ENCODE measurements at places on chromosomes 1 and 21.

- DNase-seq, result no peak
Observed at GRCh38 chr1:51313268-51313852, 17.0 kb downstream of the TTC39A start.

GRCh38 chr1:202268032-202268431 is 73.7 kb downstream of the UBE2T start:
- no peak for DNase-seq

GRCh38 chr1:115377411-115377810 is 39.4 kb upstream of the NGF start:
- no peak for DNase-seq

GRCh38 chr21:14687268-14687625 is 141.1 kb upstream of the SAMSN1 start:
- no peak for DNase-seq

- DNase-seq, result no peak
Observed at GRCh38 chr1:3271866-3272265, 182.6 kb upstream of the ARHGEF16 start.

- no peak for DNase-seq
Observed at GRCh38 chr21:25564349-25564948, 42.8 kb downstream of the MRPL39 start.

- DNase-seq, result no peak
Observed at GRCh38 chr1:46087891-46088290, 44.5 kb downstream of the PIK3R3 start.

DNA sequence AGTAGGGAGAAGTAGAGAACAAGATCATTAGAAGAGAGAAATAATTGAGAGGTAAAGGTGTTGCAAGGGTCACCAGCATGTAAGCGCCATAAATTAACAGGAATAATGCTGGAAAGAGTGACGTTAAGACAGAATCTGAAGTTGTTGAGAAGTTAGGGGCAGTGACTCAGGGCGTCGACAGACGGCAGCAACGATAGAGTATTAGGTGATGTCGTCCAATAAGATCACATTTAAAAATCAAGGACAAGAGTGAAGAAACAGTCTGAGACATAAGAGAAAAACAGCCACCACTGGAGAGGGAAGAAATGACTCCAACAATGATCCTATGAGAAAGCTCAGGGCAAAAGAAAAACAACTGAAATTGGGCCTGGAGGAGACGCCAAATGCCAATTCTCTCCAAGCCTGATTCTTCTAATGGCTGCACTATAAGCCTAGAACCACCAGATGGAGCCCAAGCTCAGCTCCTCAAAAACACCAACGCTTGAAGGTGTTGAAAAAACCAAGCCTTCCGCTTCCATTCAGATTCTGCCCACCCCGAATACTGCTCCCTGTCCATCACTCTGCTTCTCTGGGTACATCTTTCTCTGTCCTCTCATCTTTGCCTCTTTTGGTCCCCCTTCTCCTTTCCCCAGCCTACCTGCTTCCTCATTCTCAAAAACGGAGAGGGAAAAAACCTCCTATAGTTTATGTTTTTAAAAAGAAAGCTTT is 70.0 kb downstream of the LUZP1 start:
- DNase-seq, result peak; percentile 36

DNA sequence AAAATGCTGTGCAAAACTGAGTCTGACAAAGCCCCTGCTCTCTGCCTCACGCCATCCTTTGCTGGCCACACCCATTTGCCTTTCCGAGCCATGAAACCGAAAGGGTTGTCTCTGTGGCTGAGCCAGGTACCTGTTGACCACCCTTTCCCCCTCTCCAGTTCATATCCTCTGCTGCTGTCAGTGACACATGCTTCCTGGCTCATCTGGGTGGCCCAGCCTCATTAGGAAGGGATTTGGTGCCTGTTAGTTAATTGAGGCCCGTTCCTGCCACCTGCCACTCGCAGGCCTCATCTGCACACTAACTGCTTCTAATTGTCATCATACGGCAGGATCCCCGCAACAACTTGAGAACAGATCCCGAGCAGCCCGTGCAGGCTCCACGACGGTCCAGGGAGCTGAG is 79.2 kb downstream of the OLIG1 start:
- no peak for DNase-seq

- no peak for DNase-seq
Observed at GRCh38 chr21:14474995-14475394, 71.1 kb downstream of the SAMSN1 start.

DNA sequence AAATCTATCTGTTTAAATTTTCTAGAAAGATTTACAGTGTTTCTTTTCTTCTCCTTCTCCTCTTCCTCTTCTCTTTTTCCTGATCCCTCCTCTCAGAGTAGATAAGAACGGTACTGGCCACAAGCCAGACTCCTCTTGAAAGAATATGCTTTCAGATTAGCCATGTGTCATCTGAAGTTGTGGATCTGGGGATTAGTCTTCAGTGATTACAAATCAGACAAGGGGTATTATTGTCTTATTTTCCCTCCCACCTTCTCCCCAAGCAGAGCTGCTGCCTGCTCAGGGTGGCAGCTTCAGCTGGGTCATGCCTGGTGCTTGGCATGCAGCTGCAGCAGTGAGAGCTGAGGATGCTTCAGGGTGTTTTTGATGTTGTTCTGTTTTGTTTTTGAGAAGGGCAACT is 42.7 kb downstream of the SGIP1 start:
- DNase-seq, result no peak

DNA sequence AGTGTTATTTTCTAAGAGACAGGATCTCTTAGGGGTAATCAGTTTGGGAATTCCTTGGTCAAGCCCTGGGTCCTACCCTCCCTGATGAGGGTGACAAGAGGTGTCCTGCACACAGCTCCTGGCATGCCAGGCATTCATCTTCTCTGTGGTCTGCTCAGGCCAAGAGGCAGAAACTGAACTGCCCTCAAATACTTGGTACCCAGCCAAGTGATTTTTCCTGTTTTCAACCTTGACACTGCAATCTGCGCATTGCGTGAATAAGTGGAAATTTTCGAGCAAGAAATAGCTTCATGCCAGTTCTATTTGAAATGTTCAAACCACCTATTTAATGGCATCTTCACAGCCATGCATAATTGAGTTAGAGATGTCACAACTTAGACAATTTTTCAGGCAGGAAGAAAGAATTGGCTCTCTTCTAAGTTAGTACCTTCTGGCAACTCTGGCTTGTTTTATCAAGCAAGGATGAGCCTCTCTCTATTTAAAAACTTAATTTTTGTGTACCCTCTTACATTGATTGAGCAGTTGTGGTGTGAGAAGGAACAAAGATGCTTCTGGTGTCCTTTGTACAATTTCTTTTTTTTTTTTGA is 27.0 kb downstream of the DNM3 start:
- no peak for DNase-seq

GRCh38 chr1:17045634-17046333 is 8.0 kb downstream of the SDHB start:
- DNase-seq, result no peak

GRCh38 chr1:211935448-211935970 is 99.8 kb downstream of the INTS7 start:
- no peak for DNase-seq

DNA sequence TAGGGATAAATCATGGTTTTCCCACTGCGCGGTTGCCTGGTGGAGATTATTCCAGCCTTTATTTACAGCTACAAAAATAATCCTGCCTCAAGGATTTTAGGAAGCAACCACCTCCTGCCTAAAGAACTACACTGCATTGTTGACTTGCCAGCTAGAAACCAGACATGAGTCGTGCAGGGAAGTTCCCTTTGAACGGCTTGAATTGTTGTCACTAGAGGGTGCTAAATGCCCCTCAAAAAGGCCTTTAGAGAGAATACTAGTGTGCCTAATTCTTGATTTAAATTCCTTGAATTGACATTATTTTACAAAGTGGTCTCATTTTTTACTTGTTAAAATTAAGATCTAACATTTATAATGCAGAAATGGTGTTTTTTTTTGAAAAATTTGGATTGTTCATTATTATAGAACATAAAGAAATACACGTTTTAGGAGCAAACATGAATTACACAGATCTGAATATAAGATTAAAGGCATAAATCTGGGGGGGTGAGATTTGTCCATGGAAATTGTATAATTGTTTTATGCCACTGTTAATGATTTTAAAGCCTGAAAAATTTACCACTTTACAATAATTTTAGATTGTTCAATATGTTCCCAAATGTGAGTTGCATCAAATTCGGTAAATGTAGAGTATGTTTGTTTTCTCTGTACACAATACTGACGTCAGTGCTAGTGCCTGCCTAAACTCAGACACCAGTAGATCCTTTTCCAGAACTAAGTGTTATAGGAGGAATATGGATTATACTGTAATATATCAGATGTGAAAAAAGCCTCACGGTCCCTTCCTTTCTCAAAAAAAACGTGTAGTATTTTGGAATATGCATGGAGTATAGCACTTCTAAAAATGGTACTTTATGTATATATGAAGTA is 7.6 kb upstream of the ERG start:
- DNase-seq, result no peak

GRCh38 chr1:112715264-112716053 is at the start of gene PPM1J:
PPM1J (minus strand) TSS chr1:112715332; CDS start chr1:112715301, 31 bp downstream.
- DNase-seq, result peak; percentile 95

DNA sequence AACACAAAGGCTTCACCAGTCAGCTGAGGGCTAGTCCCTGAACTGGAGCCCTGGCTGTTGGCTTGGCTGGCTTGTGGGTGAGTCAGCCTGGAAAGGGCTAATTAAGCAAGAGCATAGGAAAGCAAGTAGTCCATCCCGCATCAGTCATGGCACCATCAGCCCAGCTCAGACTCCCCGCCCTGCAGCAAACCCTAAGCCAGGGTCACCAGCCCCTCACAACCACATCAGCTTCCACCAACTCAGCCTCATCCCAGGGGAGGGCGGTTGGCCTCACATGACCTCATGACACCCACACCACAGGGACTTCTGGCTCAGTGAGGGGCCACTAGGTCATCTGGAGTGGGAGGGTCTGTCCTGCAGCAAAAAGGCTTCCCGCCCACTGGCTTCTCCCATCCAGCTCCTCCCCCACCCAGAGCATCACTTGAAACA is 7.0 kb upstream of the SPATC1L start:
- DNase-seq, result no peak

DNA sequence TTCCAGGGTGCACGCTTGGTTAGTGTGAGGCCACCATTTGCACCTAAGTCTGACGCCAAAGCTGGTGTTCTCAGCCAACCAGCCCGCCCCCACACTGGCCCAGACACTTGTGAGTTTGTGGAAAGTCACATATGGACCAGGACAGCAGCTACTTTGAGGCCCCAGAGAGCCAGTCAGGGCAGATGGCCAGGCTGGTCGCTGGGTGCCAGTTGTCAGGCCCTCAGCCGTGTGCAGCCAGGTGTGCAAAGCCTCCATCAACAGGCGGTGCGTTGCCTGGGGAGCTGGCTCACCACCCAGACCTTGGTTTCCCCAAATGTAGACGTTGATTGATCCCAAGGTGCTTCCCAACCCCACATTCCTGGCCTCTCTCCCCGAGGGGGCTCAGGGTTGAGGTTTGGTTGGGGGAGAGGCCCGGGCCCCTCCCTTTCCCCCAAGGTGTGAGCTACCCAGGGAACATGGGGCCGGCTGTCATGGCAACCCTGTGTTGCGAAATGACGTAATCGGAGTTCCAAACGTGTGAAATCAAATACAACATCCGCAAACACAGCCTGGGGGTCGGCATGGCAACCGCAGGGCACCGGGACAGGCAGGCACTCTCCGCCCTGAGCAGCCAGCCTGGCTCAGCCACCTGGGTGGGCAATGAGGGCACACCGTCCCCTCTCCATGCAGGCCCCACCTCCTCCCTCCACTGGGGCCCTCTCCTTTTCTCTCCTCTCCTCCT is 42.2 kb upstream of the WNT4 start:
- no peak for DNase-seq

DNA sequence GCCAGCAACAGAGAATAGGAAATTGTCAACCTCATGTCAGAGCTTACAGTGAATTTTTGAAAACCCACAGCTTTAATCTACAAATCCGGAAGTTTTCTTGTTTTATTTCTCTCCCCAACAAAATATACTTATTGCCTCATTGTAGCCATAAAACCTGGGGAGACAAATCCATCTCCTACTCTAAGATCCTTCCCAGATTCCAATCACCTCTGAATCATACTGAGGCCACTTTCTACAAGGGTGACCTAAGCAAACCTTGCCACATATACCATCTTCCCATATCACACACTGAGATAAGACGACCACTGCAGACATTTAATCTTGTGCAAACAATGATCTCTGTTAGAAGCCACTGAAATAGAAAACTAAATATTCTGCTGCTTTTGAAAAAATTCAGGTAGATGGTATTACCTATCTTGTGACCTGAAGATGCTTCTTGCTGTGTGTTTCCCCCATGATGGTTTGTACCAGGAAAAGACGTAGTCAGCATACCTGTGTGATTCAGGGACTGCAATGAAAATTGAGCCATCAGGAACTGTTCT is 171.5 kb upstream of the DUSP10 start:
- DNase-seq, result no peak

GRCh38 chr1:53811414-53811851 is 26.7 kb downstream of the NDC1 start:
- no peak for DNase-seq

GRCh38 chr1:239817801-239818200 is 273.9 kb upstream of the FMN2 start:
- no peak for DNase-seq

- DNase-seq, result no peak
Observed at GRCh38 chr1:40945491-40945973, 34.0 kb upstream of the CTPS1 start.

GRCh38 chr1:117664314-117664713 is 58.5 kb downstream of the TENT5C start:
- peak; percentile 24 for DNase-seq

- no peak for DNase-seq
Observed at GRCh38 chr21:20591284-20591683, 406.9 kb upstream of the NCAM2 start.

DNA sequence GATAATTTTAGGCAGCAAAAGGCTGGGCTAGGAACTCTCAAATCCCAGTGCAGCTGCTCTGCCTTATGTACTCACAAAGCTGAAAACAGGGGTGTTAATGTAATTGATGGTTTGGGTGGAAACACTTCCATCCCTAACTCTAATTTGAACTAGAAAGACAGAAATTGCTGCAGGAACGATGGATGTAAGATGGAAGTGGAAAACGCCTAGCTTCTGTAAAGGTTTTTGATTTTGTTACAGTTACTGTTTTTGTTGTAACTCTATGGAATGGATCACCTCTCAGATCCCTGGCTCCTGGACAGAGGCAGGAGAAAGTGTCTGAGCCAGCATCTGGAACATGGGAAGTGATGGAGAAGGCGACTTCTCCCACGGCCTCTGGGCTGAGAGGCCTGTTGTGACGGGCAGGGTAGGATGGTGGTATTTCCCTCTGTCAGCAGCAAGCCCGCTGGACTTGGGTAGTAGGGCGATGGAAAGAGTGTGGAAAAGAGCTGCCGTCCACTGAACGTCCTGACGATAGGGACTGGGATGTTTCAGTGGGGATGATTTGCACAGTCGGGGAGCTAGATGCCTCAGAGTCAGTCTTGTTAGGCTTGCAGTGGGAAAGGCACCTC is 1.6 kb downstream of the TRAF5 start:
- no peak for DNase-seq

DNA sequence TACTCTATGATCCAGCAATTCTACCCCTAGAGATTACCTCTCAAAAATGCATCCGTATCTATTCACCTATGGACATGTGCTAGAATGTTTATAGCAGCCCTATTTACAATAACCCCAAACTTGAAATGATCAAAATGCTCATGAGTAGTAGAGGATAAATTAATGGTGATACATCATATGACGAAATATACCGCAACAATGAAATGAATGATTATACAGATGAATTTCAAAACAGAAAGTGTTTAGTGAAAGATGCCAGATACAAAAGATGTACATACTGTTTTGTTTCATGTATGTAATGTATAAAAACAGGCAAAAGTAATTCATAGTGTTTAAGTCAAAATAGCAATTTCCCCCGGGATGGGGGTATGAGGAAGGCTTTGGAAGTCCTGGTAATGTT is 91.0 kb upstream of the CD55 start:
- DNase-seq, result no peak

- no peak for DNase-seq
Observed at GRCh38 chr1:239243006-239243405, 143.4 kb upstream of the CHRM3 start.
